Fibroblast of gingiva (primary cell): ENCODE measurements at places on chromosomes 5 and 9.
A peak's percentile ranks its signal among the peaks of the same experiment; 100 is the strongest.

DNA sequence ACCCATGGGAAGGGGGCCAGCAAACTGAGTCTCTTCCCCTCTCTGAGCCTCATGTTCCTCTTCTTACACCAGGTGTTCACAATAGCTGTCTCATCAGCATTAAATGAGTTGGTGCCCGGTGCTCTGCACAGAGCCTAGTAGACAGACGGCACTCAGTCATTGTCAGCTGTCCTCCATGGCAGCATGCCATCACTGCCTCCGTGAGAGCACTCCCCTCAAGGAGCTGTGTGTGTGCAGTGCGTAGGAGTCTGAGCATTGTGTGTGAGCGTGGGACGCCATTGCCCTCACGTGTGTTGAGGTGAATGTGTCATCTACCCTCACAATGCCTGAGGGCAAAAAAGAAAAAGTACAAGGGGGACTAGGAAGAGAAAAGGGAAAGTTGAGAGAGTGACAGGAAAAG, 536.5 kb downstream of the CDK5RAP2 start:
- DNase-seq, result no peak

GRCh38 chr5:538801-539468, 14.7 kb upstream of the SLC9A3 start:
- DNase-seq, result no peak

DNA sequence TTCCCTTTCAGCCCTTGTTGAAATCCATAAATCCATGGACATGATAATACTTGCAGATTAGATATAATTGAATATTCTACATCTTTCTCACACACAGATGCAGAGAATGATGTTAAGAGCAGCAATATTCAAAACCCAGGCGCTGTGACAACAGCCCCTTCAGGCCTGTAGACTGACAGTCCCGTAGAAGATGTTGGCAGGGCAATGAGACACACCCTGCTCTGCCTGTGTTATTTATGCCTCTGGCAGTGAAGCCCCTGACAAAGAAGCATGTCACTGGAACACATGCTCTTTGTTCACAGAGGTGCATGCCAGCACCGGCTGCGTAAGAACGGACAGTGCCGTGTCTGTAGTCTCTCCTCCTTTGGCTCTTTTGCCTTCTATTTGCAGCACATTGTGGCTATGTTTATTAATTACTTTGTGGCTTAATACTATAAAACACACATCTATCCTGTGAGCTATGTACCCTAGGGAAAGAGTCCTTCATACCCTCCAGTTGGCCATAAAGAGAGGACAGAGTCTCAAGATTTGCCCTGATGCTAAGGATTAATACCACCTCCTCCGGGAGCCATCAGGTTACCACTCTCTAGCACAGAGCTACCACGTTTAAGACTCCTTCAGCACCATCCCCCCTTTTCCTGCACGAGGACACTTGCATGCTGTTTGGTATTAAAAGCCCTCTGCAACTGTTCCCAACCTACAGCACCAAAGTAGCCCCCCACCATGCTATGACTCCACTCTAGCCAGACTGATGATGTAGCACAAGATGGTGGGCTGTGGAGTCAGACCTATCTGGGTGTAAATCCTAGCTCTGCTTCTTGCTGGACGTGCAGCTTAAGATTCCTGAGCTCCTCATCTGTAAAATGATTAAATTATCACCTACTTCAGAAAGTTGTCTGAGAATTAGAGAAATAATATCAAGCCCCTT, 2.0 kb upstream of the ANP32B start:
- DNase-seq, result no peak

DNA sequence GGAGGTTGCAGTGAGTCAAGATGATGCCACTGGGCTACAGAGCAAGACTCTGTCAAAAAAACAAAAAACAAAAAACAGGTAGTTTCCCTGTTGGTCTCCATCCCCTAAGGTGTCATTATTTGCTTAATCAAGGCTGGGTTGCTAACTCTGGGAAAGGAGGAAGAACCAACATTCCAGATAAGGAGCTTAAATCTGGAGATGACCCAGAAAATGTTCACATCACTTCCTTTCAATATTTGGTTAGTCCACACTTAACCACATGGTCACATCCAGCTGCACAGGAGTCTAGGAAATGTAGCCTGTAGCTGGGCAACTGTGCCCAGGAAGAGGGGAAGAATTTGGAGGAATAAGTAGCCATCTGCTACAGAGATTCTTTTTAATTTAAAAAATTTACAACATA, 25.9 kb upstream of the MEGF9 start:
- DNase-seq, result no peak

- DNase-seq, result peak; percentile 51
Observed at GRCh38 chr9:80899208-80899607, 790.1 kb downstream of the TLE1 start.

- no peak for DNase-seq
Observed at GRCh38 chr9:137448602-137448962, 7.4 kb upstream of the ENTPD8 start.
